NCI-H1092 treated with DMSO at 0.1 percent for 48 hours (cell line): ENCODE measurements at places on chromosomes 3 and 15.

GRCh38 chr3:101311676-101312075 lies 8.7 kb downstream of the IMPG2 start:
- no peak for DNase-seq

- DNase-seq, result peak; percentile 82
These were observed at the start of gene IGSF11 for GRCh38 chr3:119034256-119035013. Gene IGSF11, minus strand, starts transcription at chr3:119034846. Its CDS starts 264 bp downstream, at chr3:119034582.

GRCh38 chr3:143811602-143812001 lies 36.7 kb downstream of the SLC9A9 start:
- no peak for DNase-seq

- DNase-seq, result peak; percentile 81
These were observed at the start of gene PML for GRCh38 chr15:73994413-73994883. Gene PML, plus strand, starts transcription at chr15:73994716. Its CDS starts 97 bp downstream, at chr15:73994813.

DNA sequence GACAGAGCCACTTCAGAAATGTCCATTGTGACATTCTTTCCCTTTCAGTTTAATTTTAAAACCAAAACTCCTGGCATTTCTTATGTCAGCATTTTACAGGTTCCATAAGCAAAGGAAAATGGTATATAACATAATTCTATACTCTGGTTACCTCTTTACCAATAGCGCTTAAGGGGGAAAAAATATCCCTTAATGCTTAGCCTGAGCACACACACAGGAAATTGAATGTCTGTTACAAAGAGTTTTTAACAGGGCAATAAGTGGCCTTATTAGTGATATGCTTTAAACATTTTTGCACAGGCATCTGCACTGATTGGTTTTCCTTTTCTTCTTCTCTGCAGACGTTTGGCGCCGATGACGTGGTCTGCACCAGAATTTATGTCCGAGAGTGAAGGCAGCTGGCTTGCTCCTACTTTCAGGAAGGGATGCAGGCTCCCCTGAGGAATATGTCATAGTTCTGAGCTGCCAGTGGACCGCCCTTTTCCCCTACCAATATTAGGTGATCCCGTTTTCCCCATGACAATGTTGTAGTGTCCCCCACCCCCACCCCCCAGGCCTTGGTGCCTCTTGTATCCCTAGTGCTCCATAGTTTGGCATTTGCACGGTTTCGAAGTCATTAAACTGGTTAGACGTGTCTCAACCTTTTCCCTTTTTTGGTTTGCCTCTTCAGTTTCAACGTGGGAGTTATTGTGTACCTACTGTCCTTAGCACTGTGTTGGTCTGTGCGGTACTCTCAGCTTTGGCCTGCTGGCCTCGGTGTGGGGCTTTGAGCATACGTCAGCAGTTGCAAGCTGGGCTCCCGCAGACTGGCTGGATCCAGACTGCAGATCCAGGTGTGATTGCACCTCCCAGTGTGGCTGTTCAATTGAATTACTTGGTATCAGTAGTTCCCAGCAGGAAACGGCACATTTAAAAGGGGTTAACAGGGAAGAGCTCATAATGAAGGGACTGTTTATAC lies 7.7 kb downstream of the CRABP1 start:
- no peak for DNase-seq

DNA sequence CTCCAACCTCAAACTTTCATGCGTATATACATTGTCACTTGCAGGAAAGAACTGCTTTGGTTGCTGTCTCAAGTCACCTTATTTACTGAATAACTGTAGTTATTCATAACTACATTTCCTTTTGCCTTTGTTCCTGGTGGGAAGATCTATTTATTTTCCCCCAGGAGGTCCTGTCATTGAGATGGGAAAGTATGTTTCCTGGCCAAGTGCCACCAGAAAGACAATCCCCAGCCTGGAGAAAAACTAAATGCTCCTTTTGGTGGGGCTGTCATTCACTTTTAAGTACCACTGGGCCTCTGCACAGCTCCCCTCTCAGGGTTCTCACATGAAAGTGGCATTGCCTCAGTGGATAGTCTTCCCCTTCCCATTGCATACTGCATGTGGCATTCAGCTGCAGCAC lies 59.8 kb downstream of the LRRC3B start:
- DNase-seq, result no peak

- DNase-seq, result no peak
These were observed 34.4 kb upstream of the TRH start for GRCh38 chr3:129940086-129940485.

DNA sequence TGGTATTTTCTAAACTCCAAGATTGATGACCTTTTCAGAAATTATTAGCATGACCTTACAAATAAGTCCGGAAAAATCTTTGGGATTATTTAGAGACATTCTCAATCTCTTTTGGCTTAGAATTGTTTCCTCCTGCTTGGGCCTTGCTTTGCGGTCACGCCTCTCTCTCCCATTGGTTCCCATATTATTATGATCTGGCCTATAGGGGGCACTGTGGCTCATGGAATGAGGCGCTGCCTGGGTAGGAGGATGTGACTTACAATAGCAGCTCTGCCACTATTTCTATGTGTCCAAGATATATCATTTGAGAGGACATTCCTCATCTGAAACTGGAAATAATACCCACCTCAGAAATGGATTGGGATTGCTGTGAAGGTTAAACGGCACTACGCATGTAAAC lies 464.9 kb downstream of the MFSD1 start:
- DNase-seq, result peak; percentile 20

DNA sequence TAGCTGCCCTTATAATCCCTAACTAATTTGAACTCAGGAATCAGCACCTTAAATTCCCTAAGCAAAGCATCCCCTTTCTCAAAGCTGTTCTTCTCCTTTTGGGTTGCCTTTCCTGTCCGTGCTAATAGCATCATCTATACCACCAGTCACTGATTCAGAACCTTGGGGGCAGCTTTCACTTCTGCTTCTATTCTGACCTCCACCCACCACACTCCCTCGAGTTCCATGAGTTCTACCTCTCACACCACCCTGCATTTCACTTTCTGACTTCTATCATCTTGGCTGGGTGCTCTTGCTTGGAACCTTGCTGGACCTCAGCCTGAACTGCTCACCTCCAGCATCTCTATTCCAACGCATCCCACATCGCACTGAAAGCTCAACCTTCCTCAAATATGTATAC lies 55.4 kb upstream of the KCNMB2 start:
- DNase-seq, result no peak

DNA sequence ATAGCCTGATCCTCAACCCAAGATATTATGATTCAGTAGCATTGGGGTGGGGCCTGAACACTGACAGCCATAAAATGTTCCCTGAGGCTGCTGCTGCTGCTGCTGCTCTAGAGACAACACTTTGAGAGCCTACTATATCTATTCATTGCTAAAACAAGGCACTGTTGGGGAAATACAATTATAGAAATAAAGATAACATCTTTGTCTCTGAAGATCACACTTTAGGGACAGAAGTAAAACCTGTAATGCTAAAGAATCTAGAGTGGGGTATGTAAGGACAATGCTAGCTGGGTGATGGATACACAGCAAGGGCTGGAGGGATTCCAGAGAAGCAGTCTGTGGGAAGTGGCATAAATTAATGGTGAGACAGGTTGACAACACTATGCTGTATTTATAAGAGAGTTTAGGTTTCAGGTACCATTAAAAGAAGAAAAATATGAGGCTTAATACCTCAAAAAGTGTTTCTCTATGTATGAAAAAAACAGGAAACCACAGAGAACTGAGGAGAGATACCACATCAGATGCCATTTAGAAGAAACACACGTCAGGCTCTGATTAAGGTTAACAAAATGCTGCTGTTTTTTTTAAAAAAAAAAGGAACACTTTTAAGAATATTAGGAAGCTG lies 115.9 kb downstream of the CBLB start:
- DNase-seq, result no peak

- peak; percentile 19 for DNase-seq
These were observed 12.4 kb upstream of the CACNA2D2 start for GRCh38 chr3:50515565-50516439.

DNA sequence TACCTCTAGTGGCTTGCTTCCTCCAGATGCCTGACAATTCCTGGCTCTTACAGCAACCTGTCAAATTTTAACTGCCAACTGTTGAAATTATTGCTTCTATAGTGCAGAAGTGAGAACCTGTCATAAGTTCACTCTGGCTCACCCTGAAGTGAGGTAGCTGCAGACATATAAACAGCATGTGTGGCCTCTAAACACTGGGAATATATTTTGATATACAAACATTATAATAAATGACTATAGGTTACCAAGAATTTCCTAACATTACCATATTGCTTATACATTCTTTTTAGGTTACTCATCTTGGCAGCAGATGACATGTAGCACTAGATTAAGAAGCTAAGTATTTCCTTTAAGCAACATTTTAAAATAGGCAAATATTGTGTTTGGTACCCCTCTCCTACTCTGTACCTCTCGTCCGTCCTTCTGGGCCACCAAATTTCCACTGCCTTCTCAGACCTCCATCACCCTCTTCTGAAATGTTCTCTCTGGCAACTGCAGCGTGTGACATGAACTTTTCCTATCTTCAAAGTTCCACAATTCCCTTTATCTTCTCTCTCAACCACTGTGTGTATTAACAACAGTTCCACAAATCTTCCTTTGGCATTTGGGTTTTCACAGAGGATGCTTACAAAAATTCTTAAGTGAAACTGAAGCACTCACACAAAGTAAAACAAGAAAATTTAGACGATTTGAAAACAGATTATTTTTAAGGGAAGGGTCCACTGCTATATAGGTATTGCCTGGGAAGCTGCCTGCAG lies 15.3 kb upstream of the XXYLT1 start:
- DNase-seq, result no peak

GRCh38 chr3:146249921-146250320 lies 984 bp downstream of the PLSCR4 start:
- no peak for DNase-seq

GRCh38 chr3:72818905-72819304 lies 29.3 kb downstream of the SHQ1 start:
- DNase-seq, result no peak

DNA sequence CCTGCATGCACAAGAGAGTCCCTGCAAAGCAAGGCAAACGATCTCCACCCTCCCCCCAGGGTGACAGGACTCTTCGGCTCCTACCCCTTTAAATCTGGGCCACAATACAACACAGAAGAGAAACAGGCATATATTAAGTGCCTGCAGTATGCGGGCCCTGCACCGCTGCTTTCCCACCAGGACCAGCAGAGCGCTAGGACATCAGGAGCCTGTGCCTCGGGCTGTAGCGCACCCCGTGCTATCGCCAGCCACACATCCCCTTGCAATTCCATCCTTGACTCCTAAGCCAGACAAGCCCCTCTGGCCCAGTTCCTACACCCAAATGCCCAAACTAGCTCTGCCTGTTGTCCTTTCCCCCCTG lies 4.1 kb downstream of the GALNT15 start:
- no peak for DNase-seq

DNA sequence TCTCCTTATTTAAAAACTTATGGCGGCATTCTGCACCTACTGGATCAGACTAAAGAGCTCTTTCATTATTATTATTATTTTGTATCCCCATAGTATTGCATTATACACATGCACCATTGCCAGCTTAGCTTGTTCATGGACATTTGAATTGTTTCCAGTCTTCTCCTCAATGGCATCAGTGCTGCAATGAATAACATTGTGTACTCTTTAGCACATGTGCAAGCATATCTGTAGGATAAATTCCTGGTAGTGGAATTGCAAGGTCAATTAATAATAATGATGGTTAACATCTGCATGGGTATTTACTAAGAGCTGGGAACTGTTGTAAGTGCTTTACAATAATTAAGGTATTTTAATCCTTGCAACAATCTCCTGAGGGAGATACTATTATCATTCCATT lies 52.0 kb downstream of the AMOTL2 start:
- DNase-seq, result no peak

GRCh38 chr3:46462511-46462910 lies 2.2 kb downstream of the LTF start:
- no peak for DNase-seq

GRCh38 chr3:193148688-193149473 lies 92.1 kb upstream of the PLAAT1 start:
- DNase-seq, result no peak

- no peak for DNase-seq
These were observed 44.9 kb downstream of the SPATA16 start for GRCh38 chr3:173096140-173096539.

DNA sequence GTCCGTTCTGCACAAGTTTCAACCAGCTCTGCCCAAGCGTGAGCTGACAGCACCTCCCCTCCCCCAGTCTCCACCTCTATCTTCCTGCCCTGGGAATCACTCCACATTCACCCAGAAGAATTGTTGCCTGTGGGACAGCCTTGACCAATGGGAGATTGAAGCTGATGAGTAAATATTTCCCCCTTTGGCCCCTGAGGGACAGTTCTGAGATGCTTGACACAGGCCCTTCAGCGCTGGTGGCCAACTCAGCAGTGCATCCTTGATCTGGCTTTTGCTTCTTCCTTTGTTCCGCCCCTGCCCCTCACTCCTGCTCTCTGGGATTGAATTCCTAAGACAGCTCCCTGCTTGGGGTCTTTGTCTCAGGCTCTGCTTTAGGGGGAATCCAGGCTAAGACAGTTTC lies 13.1 kb upstream of the SKIC8 start:
- no peak for DNase-seq

DNA sequence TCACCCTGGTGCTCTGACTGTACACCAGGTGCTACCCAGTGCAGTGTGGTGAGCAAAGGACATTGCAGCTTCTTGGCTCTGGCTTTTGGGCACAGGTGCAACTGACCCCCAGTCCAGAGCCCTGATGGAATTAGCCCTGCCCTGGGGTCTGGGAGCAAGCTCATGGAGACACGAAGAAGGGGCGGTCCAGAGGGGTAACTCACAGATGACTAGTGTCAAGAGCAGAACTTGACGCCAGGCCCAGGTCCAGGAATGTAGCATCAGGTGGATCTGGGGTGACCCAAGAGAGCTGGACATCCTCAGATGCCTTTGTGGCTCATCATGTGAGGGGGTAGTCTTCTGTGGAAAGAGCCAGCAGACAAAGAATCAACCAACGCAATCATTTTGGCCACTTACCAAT lies 88.9 kb downstream of the ASB7 start:
- DNase-seq, result no peak

DNA sequence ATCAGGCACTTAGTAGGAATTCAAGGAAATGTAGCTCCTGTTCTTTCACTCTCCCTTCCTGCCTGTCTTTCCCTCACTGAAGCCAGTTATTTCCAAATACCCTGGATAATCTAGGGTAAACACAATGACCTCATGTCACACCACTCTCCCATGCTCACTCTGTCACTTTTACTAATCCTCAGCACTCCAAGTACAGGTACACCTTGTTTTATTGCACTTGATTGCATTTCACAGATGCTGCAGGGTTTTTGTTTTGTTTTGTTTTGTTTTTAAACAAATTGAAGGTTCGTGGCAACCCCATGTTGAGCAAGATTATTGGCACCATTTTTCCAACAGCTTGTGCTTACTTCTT lies 40.8 kb downstream of the PPM1L start:
- no peak for DNase-seq

- DNase-seq, result no peak
These were observed 142.6 kb downstream of the PLCH1 start for GRCh38 chr3:155602307-155602706.

DNA sequence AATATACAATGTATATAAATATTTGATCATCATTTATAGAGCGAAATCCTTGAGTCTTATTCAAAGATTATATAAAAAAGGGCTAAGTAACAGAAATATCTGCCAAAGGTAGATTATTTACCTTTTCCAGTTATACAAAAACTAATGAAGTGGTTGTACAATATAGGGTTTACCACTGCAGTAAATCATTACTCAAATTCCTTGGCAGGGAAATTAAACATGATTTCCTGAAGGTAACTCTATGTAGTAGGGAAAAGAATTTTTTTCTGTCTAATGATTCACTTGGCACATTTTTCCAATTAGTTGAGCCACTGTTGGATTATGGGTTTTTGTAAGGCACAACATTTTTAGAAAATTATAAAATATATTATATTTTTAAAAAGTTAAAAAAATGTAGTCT lies 129.6 kb downstream of the NR2F2 start:
- DNase-seq, result no peak

GRCh38 chr3:23330568-23330967 lies 127.4 kb downstream of the UBE2E2 start:
- DNase-seq, result no peak
